ENCODE measurements at places on chromosomes 12 and 14.

GRCh38 chr14:89178376-89178775 is 238.7 kb downstream of the FOXN3 start:
- no peak for DNase-seq

GRCh38 chr12:4648104-4648500 is 749 bp downstream of the AKAP3 start:
- no peak for DNase-seq

- peak; percentile 16 for DNase-seq
These were observed 83.3 kb downstream of the PLEKHG7 start for GRCh38 chr12:92786045-92786444.

GRCh38 chr12:53344824-53345485 is 8.8 kb upstream of the SP7 start:
- peak; percentile 63 for DNase-seq

- no peak for DNase-seq
These were observed 143.5 kb downstream of the SCARB1 start for GRCh38 chr12:124720004-124720680.

DNA sequence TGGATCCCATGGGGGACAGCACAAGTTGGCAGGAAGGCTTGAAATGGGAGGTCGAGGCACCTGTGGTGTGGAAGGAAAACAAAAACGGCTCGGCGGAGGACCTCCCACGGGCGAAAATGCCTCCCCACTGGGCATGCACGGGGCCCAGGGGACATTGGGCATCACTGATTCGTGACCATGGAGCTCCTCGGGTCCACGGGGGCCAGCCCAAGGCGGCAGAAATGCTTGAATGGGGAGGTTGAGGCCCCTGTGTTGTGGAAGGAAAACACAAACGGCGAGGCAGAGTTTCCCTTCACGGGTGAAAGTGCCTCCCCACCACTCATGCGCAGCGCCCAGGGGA is 376.0 kb downstream of the ALG10 start:
- no peak for DNase-seq

GRCh38 chr14:95840094-95840700 is 36.4 kb upstream of the TUNAR start:
- DNase-seq: no peak

GRCh38 chr12:82146740-82147139 is 211.4 kb downstream of the CCDC59 start:
- no peak for DNase-seq

DNA sequence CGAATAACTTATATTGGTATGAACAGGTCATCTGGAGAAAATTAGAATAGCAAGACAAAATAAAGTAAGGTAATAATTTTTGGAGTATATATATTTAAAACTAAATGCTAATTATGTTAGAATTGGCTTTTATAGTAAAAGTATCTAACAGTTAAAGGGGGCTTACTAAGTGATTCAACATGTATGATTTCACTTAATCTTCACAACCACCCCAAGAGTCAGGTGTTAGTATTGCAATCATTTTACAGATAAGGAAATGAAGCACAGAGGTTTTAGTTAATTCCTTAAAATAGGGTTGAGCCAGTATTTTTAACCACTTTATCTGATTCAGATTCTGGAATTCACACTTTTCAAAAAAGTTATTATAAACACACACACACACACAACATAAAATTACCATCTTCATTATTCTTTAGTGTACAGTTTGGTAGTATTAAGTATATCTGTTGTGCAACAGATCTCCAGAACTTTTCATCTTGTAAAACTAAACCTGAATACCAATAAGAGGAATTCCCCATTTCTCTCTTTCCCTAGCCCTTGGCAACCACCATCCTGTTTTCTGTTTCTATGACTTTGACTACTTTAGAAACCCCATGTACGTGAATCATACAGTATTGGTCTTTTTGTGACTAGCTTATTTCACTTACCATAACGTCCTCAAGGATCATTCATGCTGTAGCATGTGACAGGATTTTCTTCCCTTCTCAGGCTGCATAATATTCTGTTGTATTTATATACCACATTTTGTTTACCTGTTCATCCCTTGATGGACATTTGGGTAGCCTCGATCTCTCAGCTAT is 12.5 kb downstream of the A2M start:
- DNase-seq: no peak

DNA sequence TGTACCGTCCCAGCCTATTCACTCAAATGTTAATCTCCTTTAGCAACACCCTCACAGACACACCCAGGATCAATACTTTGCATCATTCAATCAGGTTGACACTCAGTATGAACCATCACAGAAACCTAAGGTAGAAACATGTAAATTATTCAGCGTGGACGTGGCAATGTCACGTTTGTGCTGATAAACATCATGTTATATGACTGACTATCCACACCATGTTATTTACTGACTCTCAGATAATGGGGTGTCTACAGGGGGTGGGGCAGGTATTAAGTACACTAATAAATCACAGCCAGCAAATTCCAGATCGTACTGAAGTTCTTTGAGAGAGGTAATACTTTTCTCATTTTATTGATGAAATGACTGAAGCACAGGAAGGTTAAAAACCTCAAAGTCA is 280.0 kb downstream of the C12orf75 start:
- no peak for DNase-seq

GRCh38 chr12:64739778-64740177 is 19.4 kb downstream of the GNS start:
- no peak for DNase-seq

- no peak for DNase-seq
These were observed 61.4 kb upstream of the PCED1B start for GRCh38 chr12:47017901-47018475.

- peak; percentile 91 for DNase-seq
These were observed 1.4 kb upstream of the ZFP36L1 start for GRCh38 chr14:68794130-68794850.

- DNase-seq: no peak
These were observed 13.2 kb upstream of the LIMA1 start for GRCh38 chr12:50296554-50296953.

- no peak for DNase-seq
These were observed 117.1 kb downstream of the NTF3 start for GRCh38 chr12:5549011-5549410.
